ENCODE measurements at places on chromosomes 12 and 14. TPM values are rescaled to one million over a fixed set of nuclear protein-coding genes. Genes with fewer than 3 reads are reported as not detected.
A peak's percentile ranks its signal among the peaks of the same experiment; 100 is the strongest.

- no peak for DNase-seq
Measured at GRCh38 chr14:35161231-35161630, 38.9 kb downstream of the PRORP start.

- peak; percentile 45 for DNase-seq
Measured at GRCh38 chr12:19440019-19440858, 947 bp downstream of the AEBP2 start.

- no peak for DNase-seq
Measured at GRCh38 chr12:40561395-40561966, 130.8 kb upstream of the CNTN1 start.

Gene LRRC10
- 43.8 TPM for total RNA-seq

Gene GPR137C
- total RNA-seq, result 1.2 TPM

All from left ventricle myocardium inferior (tissue), 1 donor.